A673 (cell line): ENCODE measurements at places on chromosomes 7 and 10. TPM values are rescaled to one million over a fixed set of nuclear protein-coding genes. Genes with fewer than 3 reads are reported as not detected.

EIF5AL1 gene
- 2.7 and 3.1 TPM in 2 replicates for total RNA-seq

GRCh38 chr10:103837370-103838069, 17.9 kb downstream of the SH3PXD2A start:
- H3K36me3 ChIP-seq = peaks cover 5% of the 10 kb centered on the region
- no peaks in the 10 kb centered on the region for H3K27me3 ChIP-seq
- no peak overlapping the region for H3K4me3 ChIP-seq
- H3K27ac ChIP-seq = peak overlapping the region; percentile 40

- H3K36me3 ChIP-seq = no peaks in the 10 kb centered on the region
- no peak for DNase-seq
- no peaks in the 10 kb centered on the region for H3K4me1 ChIP-seq
- no peaks in the 10 kb centered on the region for H3K27me3 ChIP-seq
- H3K27ac ChIP-seq = no peak overlapping the region
These were observed 159.8 kb downstream of the MAGI2 start for GRCh38 chr7:79293655-79294142.

DNA sequence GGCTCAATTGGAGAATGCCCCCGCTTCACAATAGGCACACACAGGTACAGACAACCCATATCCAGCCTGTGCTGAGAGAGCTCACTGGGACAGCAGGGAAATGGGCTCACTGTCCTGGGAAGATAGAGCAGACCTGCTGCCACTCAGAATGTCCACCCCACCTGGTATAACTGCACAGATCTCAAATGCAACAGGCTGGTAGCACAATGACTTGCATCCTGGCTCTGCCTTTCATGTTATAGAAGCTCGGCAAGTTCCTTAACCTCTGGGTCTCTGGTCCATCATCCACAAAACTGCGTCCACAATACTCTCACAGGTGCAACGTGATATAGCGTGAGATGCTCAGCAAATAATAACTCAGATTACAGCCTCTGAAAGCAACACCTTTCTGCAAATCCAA, 295.4 kb downstream of the GRID1 start:
- H3K27me3 ChIP-seq = peaks cover 3% of the 10 kb centered on the region
- H3K4me3 ChIP-seq = no peak overlapping the region
- DNase-seq = no peak

GRCh38 chr7:137847568-137848050, 835 bp upstream of the DGKI start:
- DNase-seq = no peak
- no peaks in the 10 kb centered on the region for H3K4me1 ChIP-seq
- no peak overlapping the region for H3K4me3 ChIP-seq
- H3K27ac ChIP-seq = no peak overlapping the region
- no peaks in the 10 kb centered on the region for H3K36me3 ChIP-seq

SPDYE1 gene
- not detected in 2 replicates for total RNA-seq

DNA sequence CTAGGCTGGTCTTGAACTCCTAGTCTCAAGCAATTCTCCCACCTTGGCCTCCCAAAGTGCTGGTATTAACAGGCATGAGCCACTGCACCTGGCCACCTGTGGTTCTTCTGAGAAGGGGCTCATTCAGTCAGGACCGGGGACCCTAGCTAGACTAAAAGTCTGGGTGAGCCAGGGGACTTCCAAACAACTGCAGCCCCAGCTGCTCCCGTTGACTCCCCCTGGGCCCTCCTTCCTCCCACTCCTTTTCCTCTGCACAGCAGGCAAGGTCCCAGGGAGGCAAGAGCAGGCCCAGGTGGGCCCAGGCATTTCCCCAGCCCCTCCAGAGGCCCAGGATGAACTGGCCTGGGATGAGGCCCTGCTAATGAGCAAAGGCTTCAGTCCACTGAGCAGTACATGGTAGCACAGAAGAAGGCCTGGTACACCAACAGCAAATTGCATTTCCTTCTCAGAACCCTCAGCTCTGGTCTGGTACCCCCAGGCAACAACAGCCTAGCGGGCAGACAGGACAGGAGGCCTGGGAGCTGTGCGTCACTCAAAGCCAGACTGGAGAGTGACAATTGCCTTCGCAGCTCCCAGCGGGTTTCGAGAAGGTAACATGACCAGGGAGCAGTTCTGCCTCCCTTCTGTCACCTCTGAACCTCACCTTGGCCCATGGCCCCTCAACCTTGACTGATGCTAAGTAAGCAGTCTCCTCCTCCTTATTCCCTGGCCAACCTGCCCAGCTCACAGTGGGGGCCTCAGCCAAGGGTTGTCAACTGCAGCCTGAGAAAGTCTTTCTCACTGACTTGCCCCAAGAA, 30.7 kb upstream of the HSPA12A start:
- H3K27ac ChIP-seq = no peak overlapping the region
- no peaks in the 10 kb centered on the region for H3K27me3 ChIP-seq
- H3K36me3 ChIP-seq = no peaks in the 10 kb centered on the region
- no peak for DNase-seq

GRCh38 chr7:20164425-20165145, 52.6 kb downstream of the MACC1 start:
- H3K4me3 ChIP-seq = no peak overlapping the region
- no peaks in the 10 kb centered on the region for H3K36me3 ChIP-seq
- DNase-seq = no peak
- H3K27me3 ChIP-seq = peaks cover 10% of the 10 kb centered on the region
- no peaks in the 10 kb centered on the region for H3K4me1 ChIP-seq

- H3K4me1 ChIP-seq = no peaks in the 10 kb centered on the region
- no peaks in the 10 kb centered on the region for H3K36me3 ChIP-seq
- no peak for DNase-seq
- H3K27me3 ChIP-seq = no peaks in the 10 kb centered on the region
These were observed 130.5 kb upstream of the UNC5B start for GRCh38 chr10:71081912-71082311.

- no peaks in the 10 kb centered on the region for H3K27me3 ChIP-seq
- no peak overlapping the region for H3K4me3 ChIP-seq
- no peaks in the 10 kb centered on the region for H3K4me1 ChIP-seq
These were observed 33.1 kb downstream of the PDSS1 start for GRCh38 chr10:26730552-26730951.

- H3K36me3 ChIP-seq = no peaks in the 10 kb centered on the region
- no peak overlapping the region for H3K4me3 ChIP-seq
- no peak for DNase-seq
- no peak overlapping the region for H3K27ac ChIP-seq
- peaks cover 36% of the 10 kb centered on the region for H3K27me3 ChIP-seq
- no peaks in the 10 kb centered on the region for H3K4me1 ChIP-seq
These were observed 2.6 kb downstream of the CAMK2B start for GRCh38 chr7:44322631-44323363.

SH2B2 gene
- total RNA-seq = 8.6 and 11.3 TPM in 2 replicates

TMEM225B gene
- total RNA-seq = 0.81 and 1.3 TPM in 2 replicates

GRCh38 chr7:107977048-107977447, 25.9 kb downstream of the LAMB1 start:
- peaks cover 17% of the 10 kb centered on the region for H3K4me1 ChIP-seq
- no peaks in the 10 kb centered on the region for H3K27me3 ChIP-seq
- DNase-seq = no peak
- no peak overlapping the region for H3K27ac ChIP-seq
- H3K36me3 ChIP-seq = peaks cover 85% of the 10 kb centered on the region
- H3K4me3 ChIP-seq = no peak overlapping the region

DNA sequence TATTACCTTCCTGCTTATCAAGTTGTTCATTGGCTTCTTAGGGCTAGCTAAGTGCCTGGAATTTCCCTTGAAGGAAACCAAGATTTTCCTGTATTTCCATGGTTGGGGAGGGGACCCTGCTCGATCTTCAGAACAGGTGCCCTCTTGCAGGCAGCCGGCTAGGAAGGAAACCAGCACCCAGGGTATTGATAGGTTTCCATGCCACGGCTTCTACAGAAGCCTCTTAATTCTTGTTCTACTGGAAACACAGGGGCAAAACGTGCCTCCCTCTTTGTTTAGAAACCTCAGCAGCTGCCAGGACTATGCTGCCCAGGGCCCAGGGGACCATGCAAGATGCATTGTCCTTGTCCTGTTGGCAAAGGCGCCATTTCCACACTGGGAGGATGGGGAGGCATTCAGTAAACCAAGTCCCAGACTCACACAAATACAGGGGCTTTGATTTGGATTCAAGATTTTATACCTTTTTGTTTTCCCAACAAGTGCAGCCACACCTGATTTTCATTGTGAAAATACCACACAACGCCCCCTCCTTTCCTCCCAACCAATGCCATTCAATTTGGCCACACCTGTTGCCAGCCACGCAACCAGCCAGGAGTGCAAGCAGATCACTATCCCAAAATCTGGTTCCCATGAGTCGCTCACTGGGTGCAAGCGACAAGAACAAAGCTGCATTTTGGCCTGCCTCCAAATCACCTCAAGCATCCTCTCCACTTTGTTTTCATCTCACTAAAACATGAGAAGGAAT, 29.6 kb downstream of the C10orf71 start:
- no peaks in the 10 kb centered on the region for H3K4me1 ChIP-seq
- H3K27ac ChIP-seq = no peak overlapping the region
- H3K4me3 ChIP-seq = no peak overlapping the region
- peaks cover 23% of the 10 kb centered on the region for H3K27me3 ChIP-seq

- peaks cover 25% of the 10 kb centered on the region for H3K27me3 ChIP-seq
- H3K4me3 ChIP-seq = no peak overlapping the region
These were observed 1.8 kb upstream of the VWC2 start for GRCh38 chr7:49771427-49772176.

DNA sequence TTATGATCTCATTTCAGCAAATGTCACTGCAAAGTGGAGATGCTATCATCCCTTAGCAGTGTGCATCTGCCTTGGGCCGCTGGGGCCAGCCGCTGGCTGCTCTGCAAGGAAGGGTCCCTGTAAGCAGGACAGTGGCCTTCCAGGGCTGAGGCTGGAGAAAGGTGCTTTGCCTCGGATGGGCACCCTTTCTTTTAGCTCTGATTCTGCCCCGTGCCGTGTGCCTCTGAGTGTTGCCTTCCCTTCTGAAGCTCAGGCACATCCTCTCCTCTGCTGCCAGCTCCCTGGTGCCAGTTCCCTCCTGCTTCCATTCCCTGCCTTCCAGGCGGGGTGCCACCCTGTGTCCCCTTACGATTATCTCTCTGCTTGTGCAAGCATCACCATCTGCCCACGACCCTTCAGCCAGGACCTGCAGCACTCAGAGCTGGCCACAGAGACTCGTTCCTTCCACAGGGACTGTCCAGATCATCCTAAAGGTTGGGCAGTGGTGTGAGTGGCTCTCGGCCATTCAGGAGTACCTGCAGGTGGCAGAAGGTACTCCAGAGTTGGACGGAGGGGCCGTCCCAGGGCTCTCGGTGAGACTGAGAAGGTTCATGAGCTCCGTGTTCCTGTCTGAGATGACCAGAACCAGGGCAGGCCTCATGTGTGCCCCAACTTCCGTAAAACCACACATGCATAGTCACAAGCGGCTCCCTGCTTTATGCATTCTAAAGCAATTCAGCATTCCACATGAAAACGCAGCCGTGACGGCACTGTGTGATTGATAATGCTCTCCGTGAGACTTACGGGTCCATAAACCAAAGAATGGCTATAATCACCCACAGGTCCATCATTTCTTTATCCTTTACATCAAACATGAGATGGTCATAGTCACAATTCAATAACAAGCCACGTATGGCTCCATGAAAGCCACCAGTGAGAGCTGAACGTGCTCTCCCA, 371.4 kb downstream of the DNAJB6 start:
- H3K36me3 ChIP-seq = no peaks in the 10 kb centered on the region
- H3K27ac ChIP-seq = no peak overlapping the region
- H3K4me3 ChIP-seq = no peak overlapping the region
- no peaks in the 10 kb centered on the region for H3K4me1 ChIP-seq

GRCh38 chr10:95242581-95243317, 48.1 kb downstream of the PDLIM1 start:
- no peaks in the 10 kb centered on the region for H3K4me1 ChIP-seq
- H3K27ac ChIP-seq = no peak overlapping the region

NKX2-3 gene
- 0.20 TPM in 1 of 2 replicates, not detected in the other for total RNA-seq

ANK3 gene
- 13.5 and 16.3 TPM in 2 replicates for total RNA-seq

- peak; percentile 78 for DNase-seq
- H3K36me3 ChIP-seq = no peaks in the 10 kb centered on the region
- peak overlapping the region; percentile 9 for H3K4me3 ChIP-seq
- peak overlapping the region; percentile 92 for H3K27ac ChIP-seq
These were observed 433.7 kb upstream of the MGMT start for GRCh38 chr10:129033340-129033739.

CFAP70 gene
- 0.06 and 0.13 TPM in 2 replicates for total RNA-seq

GRID2IP gene
- 0.13 TPM in 1 of 2 replicates, not detected in the other for total RNA-seq

- H3K4me1 ChIP-seq = peaks cover 6% of the 10 kb centered on the region
- H3K4me3 ChIP-seq = no peak overlapping the region
- no peaks in the 10 kb centered on the region for H3K27me3 ChIP-seq
- DNase-seq = no peak
- H3K36me3 ChIP-seq = peaks cover 13% of the 10 kb centered on the region
These were observed 86.4 kb upstream of the SAMD8 start for GRCh38 chr10:75024971-75025523.
